CD8-positive, alpha-beta memory T cell (primary cell): ENCODE measurements at places on chromosomes 11 and 22. TPM values are rescaled to one million over a fixed set of nuclear protein-coding genes. Genes with fewer than 3 reads are reported as not detected.

- H3K4me3 ChIP-seq, result no peak overlapping the region
- H3K4me1 ChIP-seq, result no peaks in the 10 kb centered on the region
- H3K36me3 ChIP-seq, result no peaks in the 10 kb centered on the region
- no peak overlapping the region for H3K27ac ChIP-seq
- no peaks in the 10 kb centered on the region for H3K27me3 ChIP-seq
- DNase-seq, result no peak
Observed at GRCh38 chr22:27540247-27540646, 261.3 kb downstream of the MN1 start.

DNA sequence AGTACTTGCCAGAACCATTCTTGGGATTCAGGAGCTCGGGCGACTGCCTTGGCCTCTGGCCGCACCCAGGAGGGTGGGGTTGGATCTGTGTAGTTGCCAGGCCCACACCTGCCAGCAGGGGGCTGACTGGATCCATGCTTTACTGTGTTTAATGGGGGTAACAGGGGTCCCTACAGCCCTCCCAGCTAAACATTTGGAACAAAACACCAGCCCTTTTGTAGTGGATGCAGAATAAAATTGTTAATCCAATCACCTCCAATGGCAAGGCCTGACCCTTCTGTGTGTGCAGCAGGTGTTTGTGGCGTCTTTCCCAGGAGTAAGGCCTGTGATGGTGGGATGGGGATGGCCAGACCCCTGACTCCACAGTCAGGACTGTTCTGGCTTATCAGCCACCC is 22.5 kb downstream of the SUN2 start:
- peaks cover 20% of the 10 kb centered on the region for H3K4me1 ChIP-seq
- no peaks in the 10 kb centered on the region for H3K27me3 ChIP-seq
- no peak overlapping the region for H3K27ac ChIP-seq
- peak; percentile 43 for DNase-seq
- no peak overlapping the region for H3K4me3 ChIP-seq

The RFPL1 gene
- not detected for total RNA-seq

DNA sequence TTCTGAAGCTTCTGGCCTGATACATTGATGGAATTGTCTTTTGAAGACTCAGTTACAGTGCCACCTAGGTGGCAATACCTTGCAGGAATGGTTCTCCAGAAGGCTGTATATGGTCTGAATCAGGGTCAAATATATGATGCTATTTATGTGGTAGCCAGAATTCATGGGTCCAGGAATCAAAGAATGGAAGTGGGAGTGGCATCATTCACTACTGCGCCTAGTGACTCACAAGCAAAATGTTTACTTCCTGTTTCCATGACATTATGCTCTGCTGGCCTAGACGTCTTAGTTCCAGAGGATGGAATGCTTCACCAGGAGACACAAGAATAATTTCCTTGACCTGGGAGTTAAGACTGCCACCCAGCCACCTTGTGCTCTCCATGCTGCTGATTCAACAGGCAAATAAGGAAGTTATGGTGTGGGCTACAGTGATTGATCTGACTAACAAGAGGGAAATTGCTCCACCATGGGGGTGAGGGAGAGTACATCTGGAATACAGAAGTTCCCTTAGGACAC is 491.8 kb downstream of the ETS1 start:
- H3K4me3 ChIP-seq, result no peak overlapping the region
- no peaks in the 10 kb centered on the region for H3K36me3 ChIP-seq
- H3K4me1 ChIP-seq, result no peaks in the 10 kb centered on the region
- H3K27me3 ChIP-seq, result no peaks in the 10 kb centered on the region
- H3K27ac ChIP-seq, result no peak overlapping the region

The MAML2 gene
- total RNA-seq, result 15.9 TPM

DNA sequence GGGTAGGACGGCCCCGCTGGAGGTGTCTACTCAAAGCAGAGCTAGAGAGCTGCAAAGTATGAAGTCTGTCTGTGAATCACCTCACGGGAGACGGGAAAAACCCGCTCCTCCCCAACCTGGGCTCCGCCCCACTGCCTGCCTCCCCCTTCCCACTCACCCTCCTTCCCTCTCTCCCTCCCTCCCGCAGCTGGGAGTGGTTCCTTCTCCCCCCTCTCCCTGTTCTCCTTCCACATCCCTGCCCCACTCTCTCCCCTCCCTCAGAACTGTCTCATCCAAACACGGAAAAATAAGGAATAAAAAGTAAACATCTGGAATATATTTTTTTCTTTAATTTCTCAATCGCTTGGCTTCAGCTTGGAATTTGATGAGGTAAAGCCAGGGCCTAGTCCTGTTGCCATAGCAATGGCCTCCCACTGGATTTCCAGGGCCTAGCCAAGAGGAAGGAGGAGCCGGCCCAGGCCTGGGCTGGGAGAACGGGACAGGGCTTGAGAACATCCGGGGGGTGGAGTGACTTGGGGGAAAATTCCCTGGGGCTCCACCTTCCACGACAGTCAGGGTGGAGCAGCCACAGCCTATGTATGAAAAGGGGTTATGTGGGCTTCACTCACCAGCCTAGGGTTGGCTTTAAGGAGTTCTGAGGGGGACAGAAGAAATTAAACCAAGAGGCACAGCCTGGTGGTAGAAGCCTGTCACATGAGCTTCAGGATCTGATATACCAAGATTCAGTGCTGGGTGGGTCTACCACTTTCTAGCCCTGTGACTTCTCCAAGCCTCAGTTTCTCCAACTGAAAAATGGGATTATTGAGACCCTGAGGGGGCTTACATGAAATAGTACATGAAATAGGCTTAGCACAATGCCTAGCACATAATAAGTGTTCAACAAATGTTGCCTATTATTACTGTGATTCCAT is 2.2 kb downstream of the TNKS1BP1 start:
- peak overlapping the region; percentile 64 for H3K27ac ChIP-seq
- peaks cover 21% of the 10 kb centered on the region for H3K4me1 ChIP-seq
- H3K36me3 ChIP-seq, result peaks cover 7% of the 10 kb centered on the region
- no peak for DNase-seq

- no peak overlapping the region for H3K4me3 ChIP-seq
- H3K27me3 ChIP-seq, result no peaks in the 10 kb centered on the region
- DNase-seq, result no peak
- H3K4me1 ChIP-seq, result no peaks in the 10 kb centered on the region
Observed at GRCh38 chr11:37465221-37465620, 867.2 kb upstream of the RAG2 start.

DNA sequence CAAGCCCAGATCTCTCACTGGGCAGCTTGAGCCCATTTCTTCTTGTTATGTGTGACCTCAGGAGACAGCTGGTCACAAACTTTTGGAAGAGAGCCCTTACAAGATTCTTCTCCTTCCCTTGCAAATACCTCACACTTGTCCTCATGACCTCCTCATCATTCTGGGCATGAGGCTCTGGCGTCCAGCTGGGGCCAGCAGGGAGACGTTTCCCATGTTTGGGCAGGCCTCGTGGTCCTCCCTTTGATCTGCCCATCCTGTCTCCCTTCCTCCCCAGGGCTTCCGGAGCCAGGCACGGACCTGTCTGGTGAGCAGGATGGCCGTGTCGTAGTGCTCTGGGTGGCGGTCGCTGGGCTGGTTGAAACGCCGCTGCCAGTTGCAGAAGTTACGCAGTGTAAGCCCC is 9.7 kb downstream of the ADAMTS8 start:
- H3K4me3 ChIP-seq, result no peak overlapping the region
- DNase-seq, result no peak
- H3K27ac ChIP-seq, result no peak overlapping the region
- no peaks in the 10 kb centered on the region for H3K36me3 ChIP-seq
- H3K27me3 ChIP-seq, result peaks cover 12% of the 10 kb centered on the region

- no peak overlapping the region for H3K4me3 ChIP-seq
- no peaks in the 10 kb centered on the region for H3K36me3 ChIP-seq
- H3K4me1 ChIP-seq, result no peaks in the 10 kb centered on the region
Observed at GRCh38 chr11:18713646-18714442, 12.1 kb downstream of the IGSF22 start.
